ENCODE measurements at places on chromosomes 16 and 17. TPM values are rescaled to one million over a fixed set of nuclear protein-coding genes. Genes with fewer than 3 reads are reported as not detected.

DNA sequence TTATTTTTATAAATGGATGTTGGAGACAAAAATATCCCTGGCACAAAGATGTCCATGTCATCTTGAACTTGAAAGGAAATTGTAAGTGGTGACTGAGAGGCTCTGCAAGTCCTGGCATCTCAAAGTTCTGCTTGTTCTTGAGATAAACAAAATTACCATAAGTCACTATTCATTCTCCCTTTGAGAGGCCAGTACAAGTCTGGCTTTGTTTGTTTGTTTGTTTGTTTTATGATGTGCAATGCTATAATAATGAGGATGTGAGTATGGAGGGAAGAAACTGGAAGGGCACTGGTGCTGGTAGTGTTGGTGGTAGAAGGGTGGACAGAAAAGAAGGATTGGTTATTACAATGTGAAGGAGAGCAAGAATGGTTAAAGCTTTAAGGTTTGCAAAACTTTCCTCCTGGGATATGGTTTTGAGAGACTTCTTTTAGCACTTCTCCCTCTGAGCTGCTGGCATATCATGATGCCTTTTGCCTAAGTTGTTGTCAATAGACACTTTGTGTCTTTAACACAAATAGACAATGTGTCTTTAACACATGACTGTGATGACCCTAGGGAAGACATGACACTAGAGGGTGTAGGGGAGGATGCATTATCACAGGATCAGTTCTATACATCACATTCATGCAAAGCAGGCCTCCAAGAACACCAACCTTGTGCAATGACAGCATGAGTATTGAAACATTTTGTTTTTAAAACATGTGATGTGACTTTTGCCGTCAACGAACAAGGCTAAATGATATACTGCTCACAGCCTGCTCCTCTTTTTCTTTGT is 880.5 kb upstream of the GOT2 start:
- DNase-seq: no peak

The FTSJ3 gene
- total RNA-seq: 36.9 TPM

DNA sequence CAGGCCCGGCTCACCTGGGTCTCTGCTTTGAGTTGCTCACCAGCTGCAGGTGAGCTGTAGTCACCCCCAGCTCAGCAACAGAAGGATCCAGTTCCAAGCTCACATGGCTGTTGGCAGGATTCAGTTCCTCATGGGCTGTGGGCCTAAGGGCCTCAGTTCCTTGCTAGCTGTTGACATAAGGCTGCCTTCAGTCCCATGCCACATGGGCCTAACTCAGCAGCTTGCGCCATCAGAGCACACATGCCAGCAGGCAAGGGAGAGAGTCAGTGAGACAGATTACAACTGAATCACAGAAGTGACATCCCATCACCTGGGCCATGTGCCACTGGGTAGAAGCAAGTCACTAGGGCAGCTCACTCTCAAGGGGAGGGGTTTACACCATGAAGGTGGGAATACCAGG is 24.7 kb downstream of the PSMD7 start:
- no peak for DNase-seq

The GLIS2 gene
- 48.3 TPM for total RNA-seq

GRCh38 chr17:62690168-62690897 is 62.9 kb downstream of the MRC2 start:
- DNase-seq: no peak
